ENCODE measurements at places on chromosomes 6 and 20. TPM values are rescaled to one million over a fixed set of nuclear protein-coding genes. Genes with fewer than 3 reads are reported as not detected.

DNA sequence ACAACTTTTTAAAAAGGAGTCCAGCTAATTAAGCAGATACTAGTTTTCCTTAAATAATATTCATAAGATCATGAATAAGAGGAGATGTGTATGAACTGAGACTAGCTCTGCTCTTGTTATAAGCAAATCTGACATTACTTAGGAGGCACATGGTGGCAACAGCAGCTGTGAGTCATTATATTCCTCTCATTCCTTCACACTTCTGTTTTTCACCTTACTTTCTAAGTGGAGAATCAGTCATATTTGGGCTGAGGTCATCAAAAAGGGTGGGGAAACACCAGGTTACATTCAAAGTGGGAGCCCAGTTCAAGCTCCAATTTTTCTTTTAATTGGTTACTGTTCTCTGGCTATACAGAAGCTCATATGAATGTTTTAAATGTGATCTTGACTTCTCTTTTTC is 6.0 kb upstream of the RIPPLY2 start:
- DNase-seq = no peak

- DNase-seq = no peak
These were observed 239.4 kb downstream of the PTPRK start for GRCh38 chr6:128280960-128281359.

GRCh38 chr6:140204154-140204553 is 829.7 kb upstream of the CITED2 start:
- no peak for DNase-seq

DNA sequence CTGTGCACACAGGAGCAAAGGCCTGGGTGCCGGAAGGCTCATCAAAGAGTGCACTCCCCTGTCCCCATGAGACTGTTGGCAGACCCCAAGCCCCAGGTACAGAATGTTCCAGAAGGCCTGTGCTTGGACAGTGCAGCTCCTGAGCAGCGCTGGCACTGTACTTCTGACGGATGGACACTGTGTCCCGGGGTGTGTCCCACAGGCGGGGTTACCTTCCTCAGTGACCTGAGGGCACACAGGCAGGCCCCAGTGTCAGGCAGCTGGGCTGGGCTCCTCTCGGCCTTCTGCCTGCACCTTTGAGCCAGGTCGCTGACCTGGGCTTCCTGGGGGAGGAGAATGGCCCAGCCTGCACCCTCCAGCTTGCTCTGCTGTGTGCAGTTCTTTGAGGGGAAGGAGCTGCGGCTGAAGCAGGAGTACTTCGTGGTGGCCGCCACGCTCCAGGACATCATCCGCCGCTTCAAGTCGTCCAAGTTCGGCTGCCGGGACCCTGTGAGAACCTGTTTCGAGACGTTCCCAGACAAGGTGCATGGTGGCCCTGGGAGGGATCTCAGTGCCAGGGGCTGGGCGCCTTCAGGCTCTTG is 30.1 kb downstream of the PYGB start:
- peak; percentile 35 for DNase-seq

DNA sequence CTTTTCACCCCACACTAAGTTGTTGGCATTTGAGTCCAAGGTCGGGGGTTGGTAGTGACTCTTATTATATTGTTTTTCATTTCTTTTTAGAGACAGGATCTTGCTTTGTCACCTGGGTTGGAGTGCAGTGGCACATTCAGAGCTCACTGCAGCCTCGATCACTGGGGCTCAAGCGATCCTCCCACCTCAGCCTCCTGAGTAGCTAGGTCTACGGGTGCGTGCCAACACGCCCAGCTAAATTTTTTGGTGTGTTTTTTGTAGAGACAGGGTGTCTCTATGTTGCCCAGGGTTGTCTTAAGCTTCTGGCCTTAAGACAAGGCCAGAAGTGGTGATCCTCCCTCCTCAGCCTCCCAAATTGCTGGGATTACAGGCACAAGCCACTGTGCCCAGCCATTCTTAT is 25.1 kb upstream of the TGM2 start:
- no peak for DNase-seq

- DNase-seq = no peak
These were observed 29.7 kb downstream of the GABRR1 start for GRCh38 chr6:89187504-89187903.

DNA sequence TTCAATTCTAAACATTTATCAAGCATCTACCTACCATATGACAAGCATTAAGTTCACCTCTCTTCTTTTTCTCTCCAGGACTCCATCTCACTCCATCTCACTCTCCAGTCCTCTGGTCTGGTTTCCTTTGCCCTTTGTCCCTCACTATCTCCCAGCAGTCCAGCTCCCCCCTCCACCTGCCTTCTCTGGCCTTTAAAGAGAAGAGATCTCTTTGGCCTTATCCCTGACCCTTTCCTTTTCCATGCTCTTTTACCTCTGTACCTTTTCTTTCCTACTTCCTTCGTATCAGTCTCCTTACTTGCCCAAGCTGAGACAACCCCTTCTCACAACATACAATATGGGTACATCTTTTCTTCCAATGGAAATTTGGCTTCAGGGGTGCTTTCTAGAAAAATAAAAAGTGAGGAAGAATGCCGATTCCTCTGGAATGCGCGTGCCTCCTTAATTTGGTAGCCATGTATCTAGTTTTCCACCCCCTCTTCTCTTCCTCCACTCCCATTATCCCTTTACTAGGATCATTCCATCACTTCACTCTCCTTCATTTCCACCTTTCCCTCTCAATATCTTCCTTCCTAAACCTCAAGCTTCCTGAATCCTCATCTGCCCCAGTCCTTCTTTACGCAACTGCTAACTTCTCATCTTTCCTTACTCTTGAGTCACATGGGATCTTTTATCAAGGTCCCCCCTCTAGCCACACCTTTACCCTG is 745 bp upstream of the AGPAT1 start:
- no peak for DNase-seq

- no peak for DNase-seq
These were observed 69.1 kb downstream of the MYB start for GRCh38 chr6:135250234-135250633.

- no peak for DNase-seq
These were observed 80.0 kb upstream of the FRMD1 start for GRCh38 chr6:168158980-168159349.

DNA sequence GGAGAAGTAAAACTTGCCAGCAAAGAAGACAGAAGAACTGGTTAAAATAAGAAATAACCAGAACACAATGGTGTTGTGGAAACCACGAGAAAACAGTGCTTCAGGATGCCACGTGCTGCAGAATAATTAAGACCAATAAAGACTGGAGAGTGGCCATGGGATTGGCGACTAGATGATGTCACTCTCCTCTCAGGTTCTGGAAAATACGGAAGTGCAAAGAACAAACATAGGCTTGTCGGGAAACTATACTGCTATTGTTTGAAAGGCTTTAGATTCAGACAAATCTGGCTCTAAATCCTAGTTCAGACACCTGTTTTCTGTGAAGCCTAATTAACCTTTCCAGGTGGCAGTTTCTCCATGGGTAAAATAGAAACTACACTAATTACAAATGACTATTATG is 138.4 kb upstream of the STXBP5 start:
- DNase-seq = no peak

GRCh38 chr6:63236398-63236817 is 25.1 kb downstream of the FKBP1C start:
- no peak for DNase-seq

DNA sequence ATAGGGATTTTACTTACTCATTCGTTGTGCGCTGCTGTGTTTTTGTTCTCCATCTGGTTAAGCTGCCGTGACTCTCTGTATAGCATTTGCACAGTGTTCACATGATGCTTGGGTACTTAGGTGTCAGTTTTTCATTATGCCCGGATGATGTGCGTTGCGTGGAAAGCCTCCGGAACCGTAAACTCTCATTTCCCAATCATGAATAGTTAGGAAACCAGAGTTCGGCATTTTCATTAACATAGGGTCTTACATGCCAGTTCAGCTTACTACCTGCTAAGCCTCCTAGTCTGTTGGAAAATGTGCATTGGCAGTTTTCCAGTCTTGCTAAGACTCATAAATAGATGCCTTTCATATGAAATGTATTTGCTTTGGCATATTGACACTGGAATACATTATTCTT is 483.4 kb upstream of the FLRT3 start:
- no peak for DNase-seq

DNA sequence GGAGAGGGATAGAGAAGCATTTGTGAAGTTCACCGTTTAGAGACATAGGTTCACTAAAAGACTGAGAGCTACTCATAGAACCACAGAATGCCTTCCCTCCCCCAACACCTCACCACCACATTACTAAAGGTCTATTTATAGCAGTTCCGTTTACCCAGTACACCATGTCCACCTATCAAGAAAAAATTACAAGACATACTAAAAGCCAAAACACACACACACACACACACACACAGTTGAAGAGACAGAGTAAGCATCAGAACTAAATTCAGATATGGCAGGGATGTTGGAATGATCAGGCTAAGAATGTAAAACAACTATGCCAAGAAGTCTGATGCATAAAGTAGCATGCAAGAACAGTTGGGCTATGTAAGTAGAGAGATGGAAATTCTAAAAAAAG is 52.3 kb downstream of the SLC22A3 start:
- no peak for DNase-seq

DNA sequence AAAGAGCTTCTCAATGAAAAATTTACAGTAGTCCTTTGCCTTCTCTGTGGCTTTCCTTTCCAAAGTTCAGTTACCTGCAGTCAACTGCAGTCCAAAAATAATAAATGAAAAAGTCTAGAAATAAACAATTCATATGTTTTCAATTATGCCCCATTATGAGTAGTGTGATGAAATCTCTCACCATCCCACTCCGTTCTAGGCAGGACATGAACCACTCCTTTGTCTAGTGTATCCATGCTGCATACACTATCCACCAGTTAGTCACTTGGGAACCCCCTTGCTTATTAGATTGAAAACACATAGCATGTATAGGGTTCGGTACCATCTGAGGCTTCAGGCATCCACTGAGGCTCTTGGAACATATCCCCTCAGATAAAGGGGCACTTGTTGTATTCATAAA is 80.6 kb upstream of the EYA4 start:
- no peak for DNase-seq

DNA sequence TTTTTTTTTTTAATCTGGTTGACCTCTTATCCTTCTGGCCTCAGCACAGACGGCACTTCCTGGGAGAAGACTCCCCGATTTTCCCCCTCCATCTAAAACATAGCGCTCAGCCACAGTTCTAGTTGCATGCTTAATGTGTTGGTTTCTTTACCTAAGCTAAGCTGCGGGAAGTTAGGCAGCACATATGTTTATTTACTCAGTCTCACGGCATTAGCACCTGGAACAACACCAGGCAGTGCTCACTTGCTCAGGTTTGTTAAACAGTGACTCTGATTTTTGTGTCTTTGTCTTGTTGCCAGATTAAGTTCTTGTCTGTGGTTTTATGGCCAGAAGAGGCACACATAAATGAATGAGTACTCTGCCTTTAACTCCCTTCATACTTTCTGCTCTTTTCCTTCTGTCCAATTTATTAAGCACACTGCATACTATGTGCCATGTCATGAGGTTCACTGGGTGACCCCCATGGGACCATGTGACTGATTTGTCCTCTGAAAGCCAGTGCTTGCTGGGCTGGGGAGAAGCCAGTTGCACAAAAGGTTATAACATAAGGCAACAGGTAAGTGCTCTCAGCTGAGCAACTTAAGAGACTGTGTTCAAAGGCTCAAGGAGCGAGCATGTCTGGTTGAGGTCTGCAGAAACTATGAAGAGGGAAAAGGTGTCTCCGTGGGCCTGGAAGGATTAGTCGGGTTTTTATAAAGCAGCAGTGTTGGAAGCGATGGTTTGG is 93.6 kb downstream of the RPP40 start:
- no peak for DNase-seq

GRCh38 chr6:39952167-39952566 is 17.9 kb upstream of the MOCS1 start:
- no peak for DNase-seq

DNA sequence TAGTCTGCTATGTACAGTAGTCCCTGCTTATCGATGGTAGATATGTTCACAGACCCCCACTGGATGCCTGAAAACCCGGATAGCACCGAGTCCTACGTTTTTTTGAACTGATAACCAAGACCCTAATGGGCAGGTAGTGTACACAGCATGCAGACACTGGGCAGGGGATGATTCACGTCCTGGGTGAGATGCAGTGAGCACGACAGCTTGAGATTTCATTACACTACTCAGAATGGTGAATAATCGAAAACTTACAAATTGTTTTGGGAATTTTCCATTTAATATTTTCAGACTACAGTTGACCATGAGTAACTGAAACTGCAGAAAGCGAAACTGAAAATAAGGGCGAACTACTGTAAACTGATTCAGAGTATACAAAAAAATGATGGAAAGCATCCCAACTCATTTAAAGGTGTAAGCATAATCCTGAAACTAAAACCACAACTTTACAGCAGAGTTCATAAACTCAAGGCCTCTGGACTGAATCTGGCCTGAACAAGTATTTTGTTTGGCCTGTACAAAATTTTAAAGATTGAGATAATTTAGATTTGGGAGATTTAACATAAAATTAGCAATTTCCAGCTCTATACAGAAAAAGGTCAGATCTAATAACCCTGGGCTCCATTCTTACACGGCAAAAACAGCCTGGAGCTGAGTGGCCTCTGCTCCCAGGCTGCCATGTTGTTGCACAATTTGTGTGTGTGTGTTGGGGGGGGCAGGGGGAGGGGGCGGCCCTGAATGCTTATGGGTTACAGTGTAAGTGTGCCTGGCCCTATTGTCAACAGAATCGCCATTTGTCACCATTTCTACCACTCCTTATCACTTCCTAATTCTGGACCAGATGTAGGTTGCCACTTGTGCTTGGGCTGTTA is 34.9 kb downstream of the RNF24 start:
- no peak for DNase-seq

- DNase-seq = no peak
These were observed 62.5 kb upstream of the TOP1 start for GRCh38 chr20:40966103-40966502.

DNA sequence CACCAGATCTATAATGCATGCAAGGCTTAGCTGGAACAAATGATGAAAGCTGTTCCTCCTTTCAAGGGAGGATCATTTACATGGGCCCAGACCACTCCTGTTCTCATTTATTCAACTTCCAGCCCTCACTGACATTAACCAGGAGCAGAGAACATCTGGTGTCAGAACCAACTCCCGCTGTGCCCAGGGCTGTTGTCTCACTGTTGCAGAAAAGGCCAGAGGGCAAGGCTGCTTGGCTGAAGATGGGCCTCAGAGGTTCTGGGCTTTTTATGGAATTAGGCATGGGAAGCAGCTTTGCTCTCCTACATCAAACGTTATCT is 164.2 kb downstream of the GMPR start:
- DNase-seq = no peak

FOXF2 gene
- 0.24 TPM for total RNA-seq

NUP43 gene
- total RNA-seq = 28.1 TPM

CRISP3 gene
- not detected for total RNA-seq

DHX16 gene
- 20.6 TPM for total RNA-seq

KHDC1 gene
- total RNA-seq = 1.2 TPM

FERMT1 gene
- 1.5 TPM for total RNA-seq

NRSN1 gene
- not detected for total RNA-seq

OR5V1 gene
- total RNA-seq = not detected

OVOL2 gene
- not detected for total RNA-seq

FOXA2 gene
- total RNA-seq = not detected

NOP56 gene
- total RNA-seq = 46.7 TPM

KCNK5 gene
- total RNA-seq = 0.60 TPM

BMP6 gene
- total RNA-seq = 1.6 TPM

OR2H2 gene
- total RNA-seq = not detected
